ENCODE measurements at places on chromosomes 2 and 18. TPM values are rescaled to one million over a fixed set of nuclear protein-coding genes. Genes with fewer than 3 reads are reported as not detected.

GRCh38 chr2:27958711-27959378 lies 68.3 kb downstream of the BABAM2 start:
- H3K36me3 ChIP-seq = no peaks in the 10 kb centered on the region
- H3K4me1 ChIP-seq = peaks cover 56% of the 10 kb centered on the region
- H3K27me3 ChIP-seq = no peaks in the 10 kb centered on the region
- H3K4me3 ChIP-seq = no peak overlapping the region

DNA sequence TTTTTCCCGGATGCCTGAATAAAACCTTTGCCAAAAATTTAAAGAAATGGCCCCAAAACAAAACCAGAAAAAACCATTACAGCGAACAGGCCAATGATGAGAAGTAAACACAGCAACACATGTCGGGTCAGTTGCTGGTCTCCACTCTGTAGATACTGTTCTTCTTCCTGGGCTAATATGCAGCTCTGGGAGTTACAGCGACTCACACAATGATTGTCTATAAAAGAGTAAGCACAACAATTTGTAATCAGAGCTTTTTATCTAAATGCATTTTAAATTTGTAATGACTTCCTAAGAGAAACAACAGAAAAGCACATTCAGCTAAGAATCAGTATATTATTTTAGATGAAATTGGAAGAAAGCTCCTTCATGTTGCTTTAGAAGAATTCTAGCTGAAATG lies 40.3 kb downstream of the GPR155 start:
- peaks cover 7% of the 10 kb centered on the region for H3K4me1 ChIP-seq
- no peak overlapping the region for H3K27ac ChIP-seq
- DNase-seq = no peak

The KCNS3 gene
- total RNA-seq = 1.3 TPM

GRCh38 chr18:35418610-35419009 lies 41.5 kb upstream of the ZNF396 start:
- no peak for DNase-seq
- no peaks in the 10 kb centered on the region for H3K4me1 ChIP-seq
- H3K27me3 ChIP-seq = no peaks in the 10 kb centered on the region
- H3K36me3 ChIP-seq = no peaks in the 10 kb centered on the region

DNA sequence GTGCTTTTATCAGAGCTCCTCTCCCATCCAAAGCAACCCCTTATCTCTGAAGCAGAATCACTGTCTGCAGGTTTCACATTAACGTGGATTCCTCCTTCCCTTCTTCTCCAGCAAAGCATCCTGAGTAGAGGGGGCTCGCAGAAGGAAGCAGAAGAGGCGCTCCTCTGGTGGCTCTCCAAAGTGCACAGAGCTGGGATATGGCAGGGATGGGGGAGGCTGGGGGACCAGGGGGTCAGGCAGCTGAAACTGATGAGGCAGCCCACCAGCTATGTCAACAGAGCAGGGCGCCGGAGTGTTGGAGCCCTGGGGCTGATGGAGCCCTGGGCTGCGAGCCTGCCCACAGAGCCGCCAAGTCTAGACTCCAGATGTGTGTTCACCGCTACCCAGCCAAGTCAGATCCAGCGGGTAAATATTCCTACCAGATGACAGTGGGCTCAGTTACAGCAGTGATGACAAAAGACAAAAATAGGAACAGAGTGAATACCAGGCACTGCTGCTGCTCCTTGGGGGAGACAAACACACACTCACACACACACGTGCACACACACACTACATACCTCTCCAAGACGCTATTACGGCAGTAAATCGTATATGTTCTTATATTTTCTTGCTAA lies 678.3 kb upstream of the ID2 start:
- no peaks in the 10 kb centered on the region for H3K27me3 ChIP-seq
- peak overlapping the region; percentile 35 for H3K27ac ChIP-seq
- H3K36me3 ChIP-seq = no peaks in the 10 kb centered on the region
- peaks cover 2% of the 10 kb centered on the region for H3K4me1 ChIP-seq
- peak; percentile 78 for DNase-seq
